ENCODE measurements at places on chromosomes 4 and X.

DNA sequence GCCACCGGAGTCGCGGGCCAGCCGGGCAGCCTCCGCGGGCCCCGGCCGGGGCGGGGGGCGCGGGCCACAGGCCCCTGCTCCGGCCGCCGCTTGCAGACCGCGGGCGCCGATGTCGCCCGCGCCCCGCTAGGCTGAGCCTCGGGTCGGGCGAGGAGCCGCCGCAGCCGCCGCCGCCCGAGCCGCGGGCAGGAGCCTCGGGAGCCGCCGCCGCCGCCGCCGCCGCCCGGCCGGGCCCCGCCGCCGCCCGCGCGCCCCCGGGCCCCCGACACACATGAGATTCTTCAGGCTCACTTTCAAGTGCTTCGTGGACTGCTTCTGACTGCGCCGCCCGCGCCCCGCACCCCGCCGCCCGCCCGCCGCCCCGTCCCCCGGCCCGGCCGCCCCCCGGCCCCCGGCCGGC, 345 bp downstream of the SLC6A8 start:
- no peak for DNase-seq

DNA sequence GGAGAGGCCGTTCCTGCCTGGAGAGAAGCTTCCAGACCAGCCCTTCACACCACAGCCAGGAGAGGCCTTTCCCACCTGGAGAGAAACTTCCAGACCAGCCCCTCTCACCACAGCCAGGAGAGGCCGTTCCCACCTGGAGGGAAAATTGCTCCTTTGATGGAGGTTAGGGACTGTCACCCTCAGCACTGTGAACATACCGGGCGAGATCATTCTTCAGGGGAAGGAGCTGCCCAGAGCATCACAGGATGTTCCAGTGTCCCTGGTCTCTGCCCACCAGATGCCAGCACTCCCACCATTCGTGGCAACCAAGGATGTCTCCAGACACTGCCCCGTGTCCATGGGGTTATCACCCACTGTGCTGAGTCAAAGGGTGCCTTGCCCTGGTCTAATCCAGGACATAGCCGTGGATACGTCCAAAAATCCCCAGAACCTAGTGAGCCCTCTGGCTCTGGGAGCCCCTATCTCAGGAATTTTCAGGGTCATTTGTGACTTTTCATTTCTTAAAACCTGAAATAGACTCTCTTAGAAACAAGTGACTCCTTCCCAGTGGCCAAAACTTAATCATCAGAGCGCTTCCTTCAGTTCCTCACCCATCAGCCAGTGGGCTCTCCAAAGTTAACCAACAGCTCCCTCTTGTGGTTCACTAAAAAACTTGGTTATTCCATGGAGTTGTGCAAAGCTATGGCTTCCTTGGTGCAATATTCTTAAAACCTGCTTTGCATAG, 80.2 kb downstream of the CRMP1 start:
- peak; percentile 62 for DNase-seq

DNA sequence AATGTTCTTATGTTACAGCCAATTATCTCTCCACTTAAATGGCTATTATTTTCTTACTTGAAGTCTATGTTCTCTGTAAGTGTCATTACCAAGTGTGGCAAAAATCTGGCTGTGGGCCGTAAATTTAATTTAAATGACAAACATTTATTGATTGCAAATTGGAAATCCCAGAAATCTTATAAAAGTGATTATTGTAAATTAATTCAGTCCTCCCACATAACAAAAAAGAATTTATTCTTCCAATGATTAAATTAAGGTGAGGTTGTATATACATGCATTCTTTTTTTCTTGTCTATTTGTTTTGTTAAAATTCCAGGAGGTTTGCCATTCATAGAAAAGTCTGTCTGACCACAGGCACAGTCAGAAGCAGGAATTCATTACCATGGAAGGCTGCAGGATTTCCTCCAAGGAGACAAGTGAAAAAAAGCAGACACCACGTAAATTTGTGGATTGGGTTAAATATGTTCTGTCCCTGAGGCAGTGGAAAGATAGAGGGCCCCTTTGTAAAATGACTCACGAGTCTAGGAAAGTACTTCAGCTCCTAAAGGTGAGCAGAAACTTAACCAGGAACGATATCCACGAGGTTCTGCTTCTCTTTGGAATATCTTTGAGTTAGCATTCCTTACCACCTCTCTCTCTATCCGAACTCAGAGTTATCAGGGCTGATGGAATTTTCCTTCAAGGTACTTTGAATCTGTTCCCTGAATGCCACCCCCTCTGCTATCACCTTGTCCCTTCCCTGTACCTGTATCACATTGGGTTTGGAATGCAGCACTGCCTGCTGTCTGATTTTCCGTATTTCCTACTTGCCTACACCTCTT, 10.7 kb downstream of the PPARGC1A start:
- no peak for DNase-seq

- DNase-seq = peak; percentile 46
These were observed 29.3 kb downstream of the CRMP1 start for GRCh38 chr4:5863461-5864113.

GRCh38 chrX:127570276-127570675, 481.9 kb downstream of the ACTRT1 start:
- DNase-seq = no peak

DNA sequence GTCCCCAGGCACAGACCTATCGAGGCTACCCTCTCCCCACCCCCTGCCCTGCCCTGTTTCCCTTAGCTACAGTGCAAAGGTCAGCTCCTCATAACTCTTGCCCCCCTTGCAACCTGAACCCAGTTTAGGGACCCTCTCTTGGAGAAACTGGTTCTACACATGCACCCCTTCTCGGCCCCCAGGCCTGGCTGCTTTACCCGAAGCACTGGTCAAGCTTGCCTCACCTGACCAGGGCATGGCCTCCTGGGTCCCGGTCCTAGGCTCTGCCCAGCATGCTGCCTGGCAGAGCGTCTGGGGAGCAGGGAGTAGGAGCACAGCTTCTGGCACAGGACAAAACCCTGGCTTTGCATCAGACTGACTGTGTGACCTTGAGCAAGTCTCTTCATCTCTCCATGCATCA, 28.0 kb downstream of the ZNF185 start:
- DNase-seq = no peak

DNA sequence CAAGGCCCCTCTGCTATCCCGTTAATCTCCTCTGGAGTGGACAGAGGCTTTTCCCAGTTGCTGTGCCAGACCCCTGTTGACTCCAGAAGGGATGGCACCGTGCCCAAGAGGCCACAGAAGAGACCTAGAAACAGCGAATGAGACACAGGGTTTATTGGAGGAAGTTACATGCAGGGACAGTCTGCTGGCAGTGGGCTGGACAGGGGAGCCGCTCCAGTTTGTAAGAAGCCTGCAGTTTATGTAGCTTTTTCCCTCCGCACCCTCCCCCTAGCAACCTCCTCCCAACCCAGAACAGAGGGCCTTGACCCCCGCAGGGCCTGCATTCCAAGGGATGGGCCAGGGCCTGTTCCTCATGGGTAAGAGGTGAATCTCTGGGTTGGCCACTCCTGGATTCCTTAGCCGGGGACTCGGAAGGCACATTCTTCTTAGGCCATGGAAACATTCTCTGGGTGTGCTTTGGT, 216.8 kb upstream of the PSAPL1 start:
- no peak for DNase-seq

DNA sequence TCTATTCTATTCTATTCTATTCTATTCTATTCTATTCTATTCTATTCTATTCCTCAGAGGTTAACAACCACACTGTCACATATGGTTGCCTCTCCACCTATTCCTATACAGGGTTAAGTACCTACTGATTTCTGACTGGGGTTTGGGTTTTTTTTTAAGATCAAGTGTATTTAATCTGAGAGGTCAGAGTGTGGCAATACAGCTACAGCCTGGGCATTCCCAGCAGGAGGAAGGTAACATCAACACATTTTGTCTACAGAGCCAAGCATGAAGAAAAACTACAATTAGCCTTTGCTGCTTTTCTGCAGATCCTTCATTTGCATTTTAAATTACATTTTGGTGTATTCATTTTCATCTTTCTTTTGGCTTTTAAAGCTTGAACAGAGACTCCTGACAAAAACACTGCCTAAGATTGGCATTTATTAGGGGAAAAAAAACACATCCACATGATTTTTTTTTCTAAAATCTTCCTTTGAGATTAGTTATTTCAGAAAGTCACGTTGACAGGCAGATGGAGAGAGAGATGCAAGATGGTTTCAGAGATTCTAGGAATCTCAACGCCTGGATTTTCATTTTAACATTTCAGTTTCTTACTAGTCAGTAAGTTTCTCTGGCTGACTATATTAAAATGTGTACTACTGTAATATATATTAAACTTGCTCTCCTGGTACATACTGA, 255.9 kb upstream of the TET2 start:
- DNase-seq = no peak

Measured in RPMI8226 (cell line).